ENCODE measurements at places on chromosomes 16 and 17.

DNA sequence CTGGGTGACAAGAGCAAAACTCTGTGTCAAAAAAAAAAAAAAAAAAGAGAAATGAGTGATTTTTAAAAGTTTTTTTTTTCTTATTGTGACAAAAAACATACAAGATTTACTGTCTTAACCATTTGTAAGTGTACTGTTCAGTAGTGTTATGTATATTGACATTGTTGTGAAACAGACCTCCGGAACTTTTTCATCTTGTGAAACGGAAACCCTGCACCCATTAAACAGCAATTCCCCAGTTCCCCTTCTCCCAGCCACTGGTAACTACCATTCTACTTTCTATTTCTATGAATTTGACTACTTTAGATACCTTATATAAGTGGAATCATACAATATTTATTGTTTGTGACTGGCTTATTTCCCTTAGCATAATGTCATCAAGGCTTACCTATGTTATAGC lies 18.7 kb downstream of the DUS2 start:
- no peak for DNase-seq

DNA sequence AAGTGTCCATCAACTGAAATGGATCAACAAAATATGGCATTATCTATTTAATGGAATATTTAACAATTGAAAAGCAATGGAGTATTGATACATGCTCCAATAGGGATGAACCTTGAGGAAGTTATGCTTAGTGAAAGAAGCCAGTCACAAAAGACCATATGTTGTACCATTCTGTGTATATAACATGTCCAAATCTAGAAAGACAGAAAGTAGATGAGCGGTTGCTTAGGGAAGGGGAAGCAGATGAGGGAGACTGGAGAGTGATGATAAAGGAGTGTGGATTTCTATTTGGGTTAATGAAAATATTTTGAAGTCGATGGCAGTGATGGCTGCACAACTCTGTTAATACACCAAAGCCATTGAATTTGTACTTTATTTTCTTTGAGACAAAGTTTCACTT lies 8.5 kb upstream of the ERN1 start:
- no peak for DNase-seq

DNA sequence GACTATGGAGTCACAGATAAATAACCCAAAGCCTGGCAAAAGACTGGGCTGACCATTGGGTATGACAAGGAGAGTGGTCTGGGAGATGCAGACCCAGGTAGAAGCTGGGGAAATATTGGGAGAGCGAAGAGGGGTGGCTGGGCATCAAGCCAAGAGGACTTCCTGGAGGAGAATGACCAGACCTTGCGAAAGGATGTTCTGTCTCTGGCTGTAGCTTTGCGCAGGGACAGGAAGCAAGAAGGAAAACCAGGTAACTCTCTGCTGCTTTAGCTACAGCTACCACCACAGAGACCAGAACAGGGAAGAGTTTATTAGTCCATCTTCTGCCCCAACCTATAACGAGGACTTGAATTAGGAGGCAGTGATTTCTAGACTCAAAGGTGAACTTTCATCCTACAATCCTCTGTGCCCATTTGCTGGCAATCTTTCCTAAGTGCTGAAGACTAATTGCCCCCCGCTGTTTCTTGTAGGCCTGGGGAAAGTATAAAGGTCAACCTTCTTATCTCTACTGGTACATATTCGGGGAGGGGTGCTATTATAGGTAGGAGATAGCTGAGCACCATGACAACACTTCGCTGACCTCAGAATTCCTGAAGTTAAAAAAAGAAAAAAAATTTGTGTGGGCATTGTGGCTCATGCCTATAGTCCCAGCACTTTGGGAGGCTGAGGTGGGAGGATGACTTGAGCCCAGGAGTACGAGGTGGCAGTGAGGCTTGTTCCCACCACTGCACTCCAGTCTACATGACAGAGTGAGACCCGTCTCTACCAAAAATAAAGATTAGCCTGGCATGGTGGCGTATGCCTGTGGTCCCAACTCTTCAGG lies 19.1 kb upstream of the KIFC3 start:
- no peak for DNase-seq

DNA sequence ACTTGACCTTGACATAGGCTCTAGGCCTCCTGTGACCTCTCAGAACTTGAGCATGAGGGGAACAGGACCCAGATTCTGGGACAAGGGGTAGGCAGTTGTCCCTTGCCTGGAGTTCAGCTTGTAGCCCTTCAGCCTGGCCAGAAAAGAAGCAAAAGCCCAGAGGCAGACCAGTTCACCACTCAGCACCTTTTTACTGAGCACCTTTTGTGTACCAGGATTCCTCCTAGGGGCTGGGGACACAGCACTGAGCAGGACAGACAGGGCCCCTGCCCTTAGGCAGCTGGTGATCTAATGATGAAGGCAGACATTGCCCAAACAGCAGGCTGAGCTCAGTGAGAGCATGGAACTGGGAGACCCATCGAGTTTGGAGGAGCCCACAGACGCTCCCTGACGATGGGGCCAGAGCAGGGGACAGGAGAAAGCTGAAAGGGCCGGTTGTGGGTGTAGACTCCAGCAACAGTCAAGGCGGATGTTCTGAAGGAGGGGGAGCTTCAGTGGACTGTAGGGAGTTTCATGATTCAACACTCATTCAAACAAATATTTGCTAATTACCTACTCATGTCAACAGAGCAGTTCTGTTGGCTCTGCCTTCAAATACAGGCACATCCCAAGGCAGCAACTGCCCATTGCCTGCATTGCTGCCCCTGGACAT lies 32.0 kb downstream of the SBK1 start:
- DNase-seq = no peak

GRCh38 chr16:85428899-85429775 lies 184.0 kb upstream of the GSE1 start:
- no peak for DNase-seq

GRCh38 chr17:62573480-62574117 lies 53.9 kb upstream of the MRC2 start:
- no peak for DNase-seq

DNA sequence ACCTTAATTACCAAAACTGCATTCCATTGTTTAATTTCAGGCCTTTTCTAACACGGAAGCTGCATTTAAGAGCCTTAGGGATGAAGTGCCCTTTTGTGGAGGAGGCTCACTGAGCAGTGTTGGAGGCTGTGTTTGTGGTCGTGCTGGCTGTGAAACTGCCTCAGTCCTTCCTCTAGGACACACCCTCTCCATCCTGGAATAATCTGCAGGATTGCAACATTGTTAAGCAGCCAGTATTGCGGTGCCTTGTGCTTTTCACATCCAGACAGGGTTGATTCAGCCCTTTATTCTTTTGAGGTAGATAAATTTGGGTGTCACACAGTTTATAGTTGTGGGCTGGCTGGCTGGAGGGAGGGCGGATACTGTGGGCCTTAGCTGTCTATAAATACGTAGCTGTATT lies 141.6 kb downstream of the CDRT15L2 start:
- no peak for DNase-seq

GRCh38 chr16:14497245-14498082 lies 132.6 kb downstream of the PARN start:
- DNase-seq = no peak
